ENCODE measurements at places on chromosomes 2 and 18.

- DNase-seq = no peak
Observed at GRCh38 chr2:16090650-16091575, 150.6 kb downstream of the MYCN start.

- no peak for DNase-seq
Observed at GRCh38 chr2:47158576-47158975, 3.5 kb upstream of the STPG4 start.

DNA sequence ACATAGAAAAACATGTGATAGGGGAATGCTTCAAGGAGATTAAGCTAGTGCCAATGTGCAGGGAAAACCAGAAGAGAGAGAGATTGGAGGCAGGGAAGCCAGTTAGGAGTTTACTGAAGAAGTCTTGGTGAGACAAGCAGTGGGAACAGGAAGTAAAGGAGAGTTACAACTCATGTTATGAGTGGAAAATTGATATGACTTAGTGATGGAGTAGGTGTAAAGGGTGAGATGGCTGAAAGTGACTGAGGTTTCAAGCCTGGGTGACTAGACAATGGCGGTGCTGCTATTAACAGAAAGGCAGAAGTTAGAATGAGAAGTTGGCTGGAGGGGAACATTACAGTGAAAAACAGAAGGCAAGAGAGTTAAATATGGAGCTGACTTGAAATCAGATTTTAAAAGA lies 16.5 kb downstream of the DOK1 start:
- no peak for DNase-seq

GRCh38 chr2:202588647-202589581 lies 45.9 kb upstream of the FAM117B start:
- DNase-seq = peak; percentile 87

- no peak for DNase-seq
Observed at GRCh38 chr2:85712336-85712735, 18.2 kb downstream of the GNLY start.

- no peak for DNase-seq
Observed at GRCh38 chr2:9287400-9288045, 80.9 kb downstream of the ASAP2 start.

- no peak for DNase-seq
Observed at GRCh38 chr2:149353421-149353820, 23.0 kb downstream of the LYPD6 start.

DNA sequence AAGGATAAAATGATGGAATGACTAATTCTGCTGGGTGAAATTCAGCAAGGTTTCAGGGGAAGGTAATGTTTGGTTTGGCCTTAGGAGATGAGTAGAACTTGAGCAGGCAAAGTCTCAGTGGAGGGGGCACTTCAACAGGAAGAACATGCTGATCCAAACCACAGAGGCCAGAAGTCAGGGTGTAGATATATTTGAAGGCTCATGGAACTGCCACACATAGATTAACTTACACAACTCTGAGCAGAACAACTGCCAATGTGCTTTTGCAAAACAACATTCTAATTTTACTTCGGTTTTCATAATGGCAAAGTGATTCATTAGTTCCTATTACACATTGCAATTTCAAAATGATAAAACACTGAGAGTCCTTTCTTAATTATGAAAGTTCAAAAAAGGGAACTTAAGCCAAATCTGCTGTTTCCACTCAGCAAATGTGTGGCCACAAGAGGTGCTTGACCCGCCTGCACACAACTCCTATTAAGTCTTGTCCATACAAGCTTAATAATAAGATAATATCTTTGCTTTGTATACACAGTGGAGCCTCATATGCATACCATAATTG lies 284.8 kb downstream of the MREG start:
- DNase-seq = no peak

- no peak for DNase-seq
Observed at GRCh38 chr2:6792883-6793282, 72.8 kb downstream of the CMPK2 start.
